ENCODE measurements at places on chromosomes 2 and 18.

- peak; percentile 8 for DNase-seq
These were observed 129.2 kb downstream of the IKZF2 start for GRCh38 chr2:213021971-213022899.

GRCh38 chr18:10936176-10937053 lies 213.0 kb downstream of the PIEZO2 start:
- DNase-seq, result no peak

DNA sequence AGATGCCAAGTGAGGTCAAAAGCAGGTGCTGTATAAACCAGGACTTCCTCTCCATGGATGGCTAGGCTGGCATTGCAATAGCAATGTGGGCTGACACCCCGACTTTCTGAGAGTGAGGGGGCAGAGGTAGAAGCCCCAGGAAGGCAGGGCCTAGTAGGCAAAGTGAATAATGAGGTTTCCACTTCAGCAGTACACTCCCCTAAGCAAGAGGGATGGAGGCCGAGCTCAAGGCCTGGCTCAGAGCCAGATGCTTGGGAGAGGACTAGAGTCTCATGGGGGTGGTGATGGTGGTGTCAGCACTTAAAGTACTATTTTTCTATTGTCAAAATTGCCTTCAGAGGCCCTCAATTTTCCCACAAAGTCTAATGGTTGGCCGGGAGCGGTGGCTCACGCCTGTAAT lies 41.6 kb upstream of the HK2 start:
- no peak for DNase-seq

GRCh38 chr2:182890773-182891378 lies 24.4 kb upstream of the FRZB start:
- no peak for DNase-seq

DNA sequence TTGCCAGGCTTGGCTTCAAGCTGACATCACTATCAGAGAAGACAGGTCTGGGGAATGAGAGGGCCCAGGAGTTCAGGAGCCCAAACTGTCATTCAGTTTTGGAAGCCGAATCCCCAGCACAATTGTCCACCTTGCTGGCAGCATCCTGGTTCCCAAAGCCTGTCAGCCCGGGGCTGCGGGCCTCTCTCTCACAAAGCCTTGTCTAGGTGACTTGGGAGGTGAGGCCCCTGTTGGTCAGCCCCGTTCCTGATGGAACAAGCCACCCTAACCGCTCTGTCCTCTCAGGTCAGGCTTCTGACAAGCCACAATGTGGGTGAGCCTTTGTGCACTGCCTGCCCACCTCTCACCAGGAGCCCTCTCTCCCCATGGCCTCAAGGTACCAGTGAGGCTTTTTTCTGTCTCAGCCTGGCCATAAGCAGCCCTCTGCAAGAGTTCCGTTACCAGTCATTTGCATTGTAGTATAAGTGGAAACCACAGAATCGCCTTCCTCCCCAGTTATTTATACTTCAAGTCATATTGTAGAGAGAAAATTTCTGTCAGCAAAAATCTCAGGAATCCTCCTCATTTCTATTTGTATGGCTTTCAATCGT lies 100.6 kb downstream of the MSH2 start:
- DNase-seq, result no peak

DNA sequence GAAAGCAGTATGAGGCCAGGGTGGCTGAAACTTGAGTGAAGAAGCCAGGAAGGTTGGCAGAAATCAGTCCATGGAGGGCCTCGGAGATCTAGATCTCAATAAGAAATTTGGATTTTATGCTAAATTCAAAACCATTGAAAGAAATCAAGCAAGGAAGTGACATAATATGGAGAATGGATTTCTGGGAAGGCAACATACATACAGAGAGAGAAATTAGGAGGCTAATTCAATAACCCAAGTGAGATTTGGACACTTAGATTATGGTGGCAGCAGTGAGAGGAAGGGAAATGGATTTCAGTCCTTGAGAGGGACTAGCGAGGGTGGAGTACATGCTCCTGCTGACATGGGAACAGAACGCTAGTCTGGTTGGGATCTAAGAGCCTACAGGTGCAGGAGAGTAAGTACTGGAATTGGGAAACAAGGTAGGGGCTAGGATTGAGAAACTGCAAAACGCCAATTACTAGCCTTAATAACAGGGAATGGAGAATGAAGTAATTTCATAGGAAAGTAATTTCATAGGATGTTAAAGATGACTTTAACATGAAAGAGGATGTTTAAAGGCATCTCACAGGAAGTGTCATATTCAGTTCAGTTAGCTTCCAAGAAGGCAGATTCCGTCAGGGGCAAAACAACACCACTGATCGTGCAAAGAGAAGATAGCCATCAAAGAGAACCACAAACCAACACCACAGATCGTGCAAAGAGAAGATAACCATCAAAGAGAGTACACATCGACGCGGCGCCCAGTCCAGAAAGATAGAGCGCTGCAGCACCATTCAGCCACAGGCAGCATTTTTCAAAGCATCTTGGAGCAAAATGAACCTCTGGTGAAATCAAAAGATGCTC lies 27.2 kb downstream of the CDKL4 start:
- peak; percentile 55 for DNase-seq

GRCh38 chr2:85662899-85663593 lies 5.0 kb downstream of the SFTPB start:
- DNase-seq, result no peak

DNA sequence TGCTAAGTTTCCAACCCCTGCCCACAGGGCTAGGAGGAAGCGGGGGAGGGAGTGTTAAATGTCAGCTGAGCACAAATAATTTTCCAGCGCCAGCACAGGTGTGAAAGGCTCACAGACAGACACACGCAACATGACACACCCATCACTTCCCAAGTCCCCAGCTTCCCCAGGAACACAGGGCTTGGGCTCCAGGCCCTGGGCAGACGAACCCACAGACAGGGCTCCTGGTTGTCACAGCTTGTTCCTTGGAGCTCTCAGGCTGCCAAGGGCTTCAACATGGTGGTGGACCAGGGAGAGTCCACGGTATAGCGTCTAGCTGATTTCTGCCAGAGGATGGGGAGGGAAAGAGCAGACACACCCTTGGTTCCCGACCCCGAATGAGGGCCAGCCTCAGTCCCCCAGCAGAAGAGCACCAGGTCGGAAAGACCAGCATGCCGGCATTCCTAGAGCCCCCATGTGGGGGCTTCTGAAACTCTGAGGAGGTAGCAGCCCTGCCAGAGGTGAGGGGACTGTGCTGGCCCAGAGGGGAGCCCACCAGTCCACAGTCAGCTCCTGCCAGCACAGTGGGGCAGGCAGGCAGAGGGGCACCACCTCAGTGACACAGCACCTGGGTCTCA lies 1.9 kb downstream of the DUSP2 start:
- DNase-seq, result no peak

DNA sequence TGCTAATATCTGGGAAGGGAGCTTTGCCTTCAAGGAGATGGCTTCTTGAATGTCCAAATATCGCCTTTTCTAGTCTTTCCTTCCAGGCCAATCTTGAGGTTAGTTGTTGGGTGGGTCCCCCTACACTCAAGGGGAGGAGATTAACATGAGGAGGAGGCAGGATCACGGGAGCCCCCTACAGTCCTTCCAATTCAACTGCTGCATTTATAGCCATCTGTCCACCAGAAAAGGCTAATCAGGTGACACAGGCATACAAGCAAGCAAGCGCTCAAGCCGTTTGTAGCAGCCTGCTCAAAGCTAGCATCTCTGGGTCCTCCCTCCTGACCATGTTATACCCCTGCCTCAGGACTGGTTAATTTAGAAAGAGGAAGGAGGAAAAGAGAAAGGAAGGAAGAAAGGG lies 87.6 kb downstream of the MRPS9 start:
- no peak for DNase-seq

DNA sequence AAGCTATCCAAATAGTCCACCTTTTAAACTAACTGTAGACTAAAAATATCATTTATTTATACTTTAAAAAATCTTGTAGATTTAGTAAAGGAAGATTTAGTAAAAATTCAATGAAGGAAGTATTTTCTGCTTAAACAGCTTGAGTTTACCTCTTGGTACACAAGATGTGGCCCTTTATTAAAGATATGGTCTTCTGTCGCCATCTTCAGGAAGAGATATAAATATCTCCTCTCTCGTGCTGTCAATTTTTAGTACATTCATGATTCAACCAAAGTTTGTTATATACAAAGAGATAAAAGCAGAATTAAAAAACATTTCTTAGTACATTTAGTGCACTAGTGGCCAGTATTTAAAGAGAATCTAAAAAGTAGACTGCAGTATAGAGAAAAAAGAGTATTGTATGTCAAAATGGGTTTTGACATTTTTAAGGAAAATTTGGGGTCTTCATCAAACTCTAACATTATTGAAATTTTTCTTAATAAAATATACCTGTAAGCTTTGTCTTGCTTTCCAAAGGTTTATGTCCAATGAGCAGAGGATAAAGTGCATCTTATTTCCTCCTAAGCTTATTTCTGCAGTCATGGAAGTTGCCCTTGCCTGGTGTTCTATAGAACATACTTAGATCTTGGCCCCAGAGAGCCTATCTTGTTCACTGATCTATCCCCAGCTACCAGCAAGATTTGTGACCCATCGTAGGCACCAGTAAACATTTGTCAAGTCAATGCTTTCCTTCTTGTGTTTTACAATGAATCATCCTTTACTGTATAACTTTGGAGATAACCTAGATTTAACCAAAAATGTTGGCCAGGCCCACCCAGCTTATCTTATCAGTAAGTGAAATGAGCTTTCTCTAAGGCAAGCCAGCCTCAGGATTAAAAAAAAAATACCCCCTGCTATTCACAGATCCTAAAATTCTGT lies 18.5 kb upstream of the EML6 start:
- no peak for DNase-seq

DNA sequence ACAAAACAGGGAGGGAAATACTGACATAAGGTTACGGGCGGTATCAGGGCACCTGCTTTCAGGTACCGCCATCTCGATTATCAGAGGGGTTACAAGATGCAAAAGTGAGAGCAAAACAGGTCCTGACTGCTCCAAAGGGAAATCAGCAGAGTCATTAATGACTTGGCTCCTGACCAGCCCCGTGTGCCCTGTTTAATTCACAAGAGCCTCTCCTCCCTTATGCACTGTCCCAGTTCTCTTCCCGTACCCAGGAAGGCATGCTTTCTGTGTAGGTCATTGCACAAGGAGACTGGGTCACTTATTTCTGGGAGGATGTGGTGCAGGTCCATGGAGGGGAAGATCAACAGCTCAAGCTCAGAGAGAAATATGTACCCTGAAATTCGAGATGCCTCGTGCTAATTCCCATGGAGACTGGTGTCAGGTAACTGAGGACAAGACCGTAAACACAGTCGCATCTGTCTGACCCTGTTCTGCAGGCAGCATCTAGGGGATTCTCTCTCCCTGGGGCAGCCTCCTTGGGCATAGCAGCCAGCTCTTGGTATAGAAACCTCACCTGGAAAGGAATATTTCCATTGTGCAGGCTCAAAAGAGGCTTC lies 79.9 kb downstream of the HNRNPLL start:
- no peak for DNase-seq

- no peak for DNase-seq
These were observed 24.2 kb downstream of the TET3 start for GRCh38 chr2:74008761-74009395.

GRCh38 chr2:209619782-209620181 lies 151.8 kb upstream of the UNC80 start:
- DNase-seq, result no peak

DNA sequence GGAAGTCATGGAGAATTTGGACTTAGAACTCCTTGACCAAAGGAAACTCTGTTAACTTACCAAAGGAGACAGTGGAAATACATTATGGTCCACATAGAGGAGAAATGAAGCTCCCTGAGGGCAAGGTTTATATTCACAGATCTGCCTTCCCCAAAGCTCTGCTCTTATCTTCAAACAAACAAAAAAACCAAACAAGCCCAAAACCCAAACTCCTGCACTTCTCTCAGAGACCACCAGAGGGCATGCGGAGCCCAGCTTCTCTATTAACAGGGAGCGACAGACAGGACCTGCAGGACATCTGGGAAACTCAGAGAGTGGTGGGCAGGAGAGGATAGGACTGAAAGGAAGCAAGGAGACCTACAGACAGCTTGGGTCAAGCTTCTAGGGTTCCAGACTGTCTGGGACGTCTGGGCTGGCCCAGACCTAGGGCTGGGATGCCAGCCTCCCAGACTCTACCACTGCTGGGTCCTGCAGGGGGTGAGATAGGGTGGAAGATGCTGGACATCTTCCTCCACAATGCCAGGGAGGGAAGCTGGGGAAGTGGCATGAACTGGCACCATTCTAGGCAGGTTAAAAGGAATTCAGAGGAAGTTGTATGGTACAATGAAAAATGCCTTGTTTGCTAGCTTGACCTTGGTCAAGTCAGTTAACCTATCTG lies 4.0 kb upstream of the WNT10A start:
- DNase-seq, result peak; percentile 63

- DNase-seq, result no peak
These were observed 1.7 kb downstream of the TMSB10 start for GRCh38 chr2:84906900-84907714.

DNA sequence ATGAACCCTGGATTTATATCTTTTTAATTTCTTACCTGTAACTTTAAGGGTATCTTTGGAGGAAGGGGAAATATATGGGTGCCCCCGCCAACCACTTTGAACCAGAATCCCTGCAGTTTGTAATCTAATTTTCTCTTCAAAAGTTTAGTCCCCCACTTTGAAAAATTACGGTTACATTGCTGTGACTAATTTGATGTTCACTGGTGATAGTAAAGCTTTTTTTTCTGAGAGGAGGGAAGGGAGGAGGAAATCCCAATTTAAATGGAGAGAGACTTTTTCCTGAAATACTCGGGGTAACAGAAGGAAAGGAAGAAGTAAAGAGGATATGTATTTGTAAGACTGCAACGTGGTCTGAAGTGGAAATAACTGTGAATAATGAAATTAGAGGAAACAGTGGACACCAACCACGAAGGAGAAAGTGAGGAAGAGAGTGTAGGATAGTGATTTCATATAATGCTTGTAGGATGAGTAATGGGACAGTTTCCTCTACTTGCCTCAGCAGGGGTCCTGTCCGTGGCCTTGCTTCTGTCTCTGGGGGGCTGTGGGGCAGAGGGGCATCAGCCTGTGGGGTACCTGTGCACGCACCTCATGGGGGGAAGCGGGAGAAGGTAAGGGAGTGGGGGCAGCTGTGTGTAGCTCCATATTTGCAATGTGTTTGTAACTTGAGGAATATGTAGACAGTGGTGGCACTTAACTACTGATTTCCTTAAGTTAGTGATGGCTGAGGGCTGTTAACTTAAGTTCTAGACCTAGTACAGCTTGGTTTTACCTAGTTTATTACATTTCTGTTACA lies 161.1 kb downstream of the LTBP1 start:
- no peak for DNase-seq

DNA sequence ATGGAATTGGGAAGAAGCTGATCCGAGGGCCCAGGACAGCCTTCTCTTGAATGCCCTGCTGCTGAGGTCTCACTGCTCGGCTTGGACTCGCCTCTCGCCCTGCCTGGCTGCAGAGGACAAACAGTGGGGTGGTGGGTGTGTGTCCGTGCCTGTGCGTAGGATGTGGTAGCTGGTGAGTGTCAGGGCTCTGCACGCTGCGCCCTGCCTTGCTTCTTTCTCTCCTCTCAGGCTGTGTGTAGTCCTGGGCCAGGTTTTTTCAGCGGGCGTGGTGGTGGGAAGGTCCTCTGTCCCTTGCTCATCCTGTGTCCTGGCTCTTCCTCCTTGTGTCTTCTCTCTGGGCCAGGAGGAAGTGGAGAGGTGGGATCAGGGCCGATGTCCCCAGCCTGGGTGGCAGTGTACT lies 44.8 kb downstream of the RRM2 start:
- no peak for DNase-seq

Measured in activated T-cell treated with anti-CD3 and anti-CD28 coated beads for 48 hours (primary cell).